ENCODE measurements at places on chromosomes 13 and 19. TPM values are rescaled to one million over a fixed set of nuclear protein-coding genes. Genes with fewer than 3 reads are reported as not detected.

URAD gene
- not detected for total RNA-seq

ERICH6B gene
- not detected for total RNA-seq

KLK15 gene
- total RNA-seq, result not detected

APLP1 gene
- total RNA-seq, result 7.4 TPM

VSTM2B gene
- not detected for total RNA-seq

GFY gene
- not detected for total RNA-seq

CLEC11A gene
- total RNA-seq, result 19.5 TPM
